ENCODE measurements at places on chromosomes 13 and 19.

DNA sequence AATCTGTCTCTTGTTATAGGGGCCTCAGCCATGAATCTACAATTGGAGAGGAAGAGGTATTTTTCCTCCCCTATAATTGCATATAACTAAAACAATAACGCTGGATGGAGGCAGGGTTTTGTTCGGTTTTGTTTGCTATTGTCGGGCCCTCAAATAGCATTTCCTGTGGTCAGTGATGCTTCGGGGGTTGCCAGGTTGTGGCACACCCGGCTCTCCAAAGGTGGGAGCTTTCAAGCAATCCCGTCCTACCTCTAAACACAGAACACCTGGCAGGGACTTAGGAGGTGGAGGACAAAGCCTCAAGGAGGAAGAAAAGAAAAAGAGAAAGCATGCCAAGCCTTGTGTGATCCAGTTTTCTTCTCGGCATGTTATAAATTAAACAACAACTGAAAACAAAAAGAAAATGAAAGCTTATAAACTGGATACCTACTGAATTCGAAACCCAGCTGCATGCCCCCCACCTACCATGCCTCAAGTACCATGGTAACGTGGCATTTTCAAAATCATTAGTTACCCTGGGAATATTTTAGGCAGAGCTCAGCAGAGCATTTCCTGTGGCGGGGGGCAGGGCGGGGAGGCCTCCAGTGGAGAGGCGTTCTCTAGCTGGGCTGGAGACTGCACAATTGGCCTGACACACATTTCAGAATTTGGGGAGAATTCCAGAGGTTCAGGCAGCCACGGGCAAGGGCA is 213.8 kb downstream of the DCLK1 start:
- DNase-seq: no peak

DNA sequence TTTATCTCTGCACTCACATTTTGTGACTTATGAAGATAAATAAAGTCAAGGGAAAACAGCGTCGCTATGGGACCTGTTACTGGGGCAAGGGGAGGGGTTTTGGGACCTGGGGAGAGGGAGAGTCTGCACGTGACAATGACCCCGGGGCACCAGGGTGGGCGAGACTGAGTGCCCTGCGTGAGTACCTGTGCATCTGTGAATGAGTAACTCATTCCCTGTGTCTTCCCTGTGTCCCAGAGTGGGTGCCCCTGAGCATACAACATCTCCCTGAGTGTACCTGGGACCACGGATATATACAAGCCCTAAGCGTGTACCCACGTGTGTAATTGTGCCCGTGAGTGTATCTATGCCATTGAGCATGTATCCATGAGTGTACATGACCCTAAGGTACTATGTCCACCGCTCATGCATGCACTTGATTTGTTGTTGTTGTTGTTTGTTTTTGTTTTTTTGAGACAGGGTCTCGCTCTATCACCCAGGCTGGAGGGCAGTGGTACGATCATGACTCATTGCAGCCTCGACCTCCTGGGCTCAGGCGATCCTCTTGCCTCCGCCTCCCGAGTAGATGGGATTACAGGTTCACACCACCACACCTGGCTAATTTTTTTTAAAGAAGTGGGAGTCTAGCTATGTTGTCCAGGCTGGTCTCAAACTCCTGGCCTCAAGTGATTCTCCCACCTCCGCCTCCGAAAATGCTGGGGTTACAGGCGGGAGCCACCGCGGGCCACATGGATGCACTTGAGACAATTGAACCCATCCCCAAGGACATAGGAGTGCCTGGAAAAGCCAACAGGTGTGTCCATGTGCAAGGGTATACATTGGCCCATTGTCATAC is 645 bp upstream of the TRAPPC5 start:
- DNase-seq: no peak

DNA sequence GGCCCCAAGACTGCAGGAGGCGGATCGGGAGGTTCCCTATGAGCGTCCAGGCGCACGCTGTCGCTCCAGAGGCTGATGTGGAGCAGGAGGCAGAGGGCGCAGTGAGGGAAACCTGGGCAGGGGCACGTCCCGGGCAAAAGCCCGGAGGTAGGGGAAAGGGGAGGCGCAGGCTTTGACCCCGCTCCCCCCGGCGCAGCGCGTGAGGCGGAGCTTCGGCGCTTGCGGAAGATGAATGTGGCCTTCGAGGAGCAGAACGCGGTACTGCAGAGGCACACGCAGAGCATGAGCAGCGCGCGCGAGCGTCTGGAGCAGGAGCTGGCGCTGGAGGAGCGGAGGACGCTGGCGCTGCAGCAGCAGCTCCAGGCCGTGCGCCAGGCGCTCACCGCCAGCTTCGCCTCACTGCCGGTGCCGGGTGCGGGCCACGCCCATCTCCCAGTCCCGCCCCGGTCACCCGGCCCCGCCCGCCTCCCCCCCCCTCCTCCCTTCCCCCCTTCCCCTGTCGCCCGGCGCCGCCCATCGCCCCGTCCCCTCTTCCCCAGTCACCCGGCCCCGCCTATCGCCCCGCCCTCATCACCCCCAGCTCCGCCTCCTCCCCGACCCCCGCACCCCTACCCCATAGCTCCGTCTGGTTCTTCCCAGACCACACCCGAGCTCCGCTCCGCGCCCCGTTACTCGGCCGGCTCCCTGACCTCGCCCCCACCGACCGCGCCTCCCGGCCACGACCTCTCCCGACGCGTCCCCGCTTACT is 4.1 kb downstream of the HMG20B start:
- peak; percentile 62 for DNase-seq

DNA sequence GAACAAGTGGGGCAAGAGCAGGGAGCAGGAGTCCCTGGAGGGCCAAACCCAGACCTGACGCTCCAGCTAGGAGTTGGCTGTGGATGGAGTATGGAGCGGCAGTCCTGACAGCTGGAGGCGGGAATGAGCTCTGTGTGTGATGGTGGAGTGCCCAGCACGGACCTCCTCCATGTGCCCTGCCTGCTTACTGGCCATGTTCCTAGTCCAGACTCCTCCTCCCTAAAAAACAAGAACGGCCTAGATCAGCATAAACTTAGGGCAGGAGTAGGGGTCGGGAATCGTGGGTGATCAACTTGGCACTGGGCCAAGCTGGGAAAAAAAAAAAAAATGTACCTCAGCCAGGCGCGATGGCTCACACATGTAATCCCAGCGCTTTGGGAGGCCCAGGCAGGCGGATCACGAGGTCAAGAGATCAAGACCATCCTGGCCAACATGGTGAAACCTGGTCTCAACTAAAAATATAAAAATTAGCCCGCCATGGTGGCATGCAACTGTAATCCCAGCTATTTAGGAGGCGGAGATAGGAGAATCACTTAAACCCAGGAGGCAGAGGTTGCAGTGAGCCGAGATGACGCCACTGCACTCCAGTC is 29.5 kb downstream of the LTBP4 start:
- DNase-seq: no peak

- DNase-seq: no peak
Measured at GRCh38 chr19:44857837-44858236, 11.7 kb downstream of the NECTIN2 start.

GRCh38 chr19:35458731-35459391 is 10.8 kb downstream of the FFAR2 start:
- no peak for DNase-seq

DNA sequence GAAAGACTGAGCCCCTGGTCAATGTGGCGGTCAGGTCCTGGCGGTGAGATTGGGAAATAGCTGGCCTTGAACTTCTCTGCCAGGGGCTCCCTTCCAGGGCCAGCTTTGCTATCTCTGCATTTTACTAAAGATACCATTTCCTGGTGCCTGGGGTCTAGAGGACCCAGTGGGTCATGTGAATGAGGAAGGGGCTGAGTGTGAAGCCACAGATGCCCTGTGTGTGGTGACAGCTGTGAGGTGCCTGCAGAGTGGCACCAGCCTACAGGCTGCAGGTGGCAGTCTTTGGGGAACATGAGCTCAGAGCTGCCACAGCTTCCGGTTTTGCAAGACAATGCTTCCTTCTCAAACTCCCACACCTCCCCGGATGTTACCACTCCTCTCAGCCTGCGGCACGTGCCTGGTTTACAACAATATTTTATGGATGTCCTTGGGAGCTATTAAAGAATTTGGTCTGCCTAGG is 5.2 kb upstream of the MLNR start:
- peak; percentile 69 for DNase-seq

GRCh38 chr19:56350416-56351045 is 35.9 kb upstream of the ZSCAN5A start:
- peak; percentile 50 for DNase-seq

- no peak for DNase-seq
Measured at GRCh38 chr13:67806796-67807195, 576.7 kb upstream of the PCDH9 start.

GRCh38 chr19:13906521-13906904 is 512 bp downstream of the CC2D1A start:
- DNase-seq: no peak

DNA sequence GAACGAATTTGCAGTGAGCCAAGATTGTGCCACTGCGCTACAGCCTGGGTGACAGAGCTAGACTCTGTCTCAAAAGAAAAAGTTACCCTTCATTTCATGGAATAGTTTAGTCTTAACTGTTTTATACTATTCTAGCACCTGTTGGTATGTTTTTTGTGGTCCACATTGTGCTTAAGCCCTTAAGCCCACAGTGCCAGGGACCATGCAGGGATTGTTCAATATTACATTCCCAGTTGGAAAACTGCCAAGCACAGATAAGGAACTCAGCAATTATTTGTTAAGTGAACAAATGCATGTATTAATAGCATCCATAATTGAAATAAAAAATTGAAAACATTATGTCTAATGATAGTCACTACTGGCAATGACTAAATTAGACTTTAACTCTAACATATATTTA is 193.5 kb downstream of the PCDH17 start:
- no peak for DNase-seq

Measured in SW480 (cell line).